ENCODE measurements at places on chromosomes 4 and X. TPM values are rescaled to one million over a fixed set of nuclear protein-coding genes. Genes with fewer than 3 reads are reported as not detected.

EPGN gene
- 1.0 TPM for polyA plus RNA-seq

C4orf50 gene
- 0.01 TPM for polyA plus RNA-seq

FGA gene
- polyA plus RNA-seq: 0.10 TPM

ADGRL3 gene
- 22.2 TPM for polyA plus RNA-seq

TRAPPC11 gene
- 32.3 TPM for polyA plus RNA-seq

DNA sequence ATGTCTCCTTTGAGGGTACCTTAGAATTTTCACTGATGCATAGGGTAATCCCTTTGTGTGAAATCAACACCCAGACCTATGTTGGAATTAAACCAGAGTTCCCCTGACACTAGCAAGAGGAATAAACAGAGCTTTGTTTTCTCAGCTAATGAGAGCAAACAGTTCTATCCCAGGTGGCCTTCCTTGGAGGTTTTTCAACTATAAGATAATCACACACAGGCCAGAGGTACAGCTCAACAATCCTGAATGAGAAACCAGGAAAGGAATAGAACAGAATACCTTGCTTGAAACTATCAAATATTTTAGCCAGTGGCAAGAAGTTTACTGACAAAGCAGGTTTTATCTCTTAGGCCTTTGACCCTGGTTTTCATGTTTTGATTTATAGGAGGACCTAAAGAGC, 100.2 kb downstream of the OTC start:
- DNase-seq: no peak

GRCh38 chr4:23373261-23373660, 516.6 kb downstream of the PPARGC1A start:
- DNase-seq: no peak

DNA sequence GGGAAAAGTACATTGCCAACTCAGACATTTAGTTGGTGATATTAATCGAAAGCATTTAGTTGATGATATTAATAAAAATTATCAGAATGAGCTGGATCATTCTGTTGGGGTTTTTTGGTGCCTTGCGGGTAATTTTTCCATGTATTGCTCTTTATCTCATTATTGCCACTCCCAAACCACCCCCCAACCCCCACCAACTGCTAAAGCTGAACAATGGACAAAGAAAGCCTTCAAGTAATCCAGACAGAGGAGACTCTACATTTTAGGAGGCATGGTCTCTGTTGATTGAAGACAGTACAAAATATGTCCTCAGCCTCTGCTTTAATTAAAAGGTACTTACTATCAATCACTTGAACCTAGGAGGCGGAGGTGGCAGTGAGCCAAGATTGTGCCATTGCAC, 22.5 kb downstream of the PDK3 start:
- no peak for DNase-seq

- no peak for DNase-seq
Measured at GRCh38 chrX:39788521-39788920, 309.2 kb downstream of the BCOR start.

GRCh38 chr4:95411371-95412088, 137.2 kb downstream of the UNC5C start:
- no peak for DNase-seq

DNA sequence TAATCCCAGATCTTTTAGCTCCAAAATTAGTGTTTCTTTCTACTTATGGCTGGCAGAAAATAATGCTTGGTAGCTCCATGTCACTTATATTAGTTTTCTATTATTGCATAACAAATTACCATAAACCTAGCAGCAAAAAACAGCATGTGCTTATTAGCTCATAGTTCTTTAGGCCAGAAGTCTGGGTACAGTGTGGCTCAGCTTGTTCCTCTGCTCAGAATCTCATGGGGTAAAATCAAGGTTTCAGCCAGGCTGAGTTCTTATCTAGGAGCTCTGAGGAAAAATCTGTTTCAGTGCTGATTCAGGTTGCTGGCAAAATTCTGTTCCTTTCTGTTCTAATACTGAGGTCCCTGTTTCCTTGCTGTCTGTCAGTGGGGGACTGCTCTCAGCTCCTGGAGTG, 101.1 kb downstream of the CT47B1 start:
- no peak for DNase-seq

GRCh38 chr4:87707279-87707918, 57.3 kb downstream of the DMP1 start:
- no peak for DNase-seq
